ENCODE measurements at places on chromosomes 5 and 9.

GRCh38 chr5:8907168-8907868 lies 638.6 kb downstream of the SEMA5A start:
- no peak for DNase-seq

DNA sequence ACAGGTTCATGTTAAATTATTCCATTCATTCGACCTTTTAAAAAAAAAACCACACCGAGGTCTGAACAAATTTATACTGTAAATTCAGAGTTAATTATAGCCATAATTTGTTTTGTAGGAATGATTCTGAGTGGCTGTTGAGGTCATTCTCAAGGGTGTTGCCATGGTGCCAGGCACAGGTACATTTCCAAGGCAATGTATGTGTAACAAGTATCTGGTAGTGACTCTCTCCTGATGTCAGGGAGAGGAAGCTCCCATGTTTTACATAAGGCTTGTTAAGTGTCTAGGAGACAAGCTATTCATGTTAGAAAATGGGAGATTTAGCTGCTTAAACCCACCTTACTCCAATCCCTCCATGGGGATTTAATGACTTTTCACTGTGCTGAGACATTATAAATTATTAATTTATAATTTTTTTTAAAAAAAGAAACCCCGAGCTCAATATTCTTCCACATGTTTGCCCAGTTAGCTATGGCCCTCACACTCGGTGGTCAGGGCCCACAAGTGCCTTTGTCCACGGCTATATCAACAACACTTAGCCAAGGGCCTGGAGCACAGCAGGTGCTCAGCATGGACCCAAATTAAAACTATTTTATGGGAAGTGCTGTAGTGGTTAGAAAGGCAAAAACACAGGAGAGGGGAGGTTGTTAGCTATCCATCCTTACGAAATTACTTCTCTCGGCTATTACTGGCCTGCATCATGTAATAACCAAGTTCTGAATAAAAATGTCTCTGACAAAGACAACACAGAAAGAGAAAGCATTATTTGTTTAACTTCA lies 154.6 kb upstream of the GNA14 start:
- DNase-seq: no peak

- no peak for DNase-seq
Observed at GRCh38 chr5:59169081-59169767, 586.3 kb downstream of the RAB3C start.

- peak; percentile 34 for DNase-seq
Observed at GRCh38 chr9:131578731-131579504, 33.6 kb downstream of the PRRT1B start.

DNA sequence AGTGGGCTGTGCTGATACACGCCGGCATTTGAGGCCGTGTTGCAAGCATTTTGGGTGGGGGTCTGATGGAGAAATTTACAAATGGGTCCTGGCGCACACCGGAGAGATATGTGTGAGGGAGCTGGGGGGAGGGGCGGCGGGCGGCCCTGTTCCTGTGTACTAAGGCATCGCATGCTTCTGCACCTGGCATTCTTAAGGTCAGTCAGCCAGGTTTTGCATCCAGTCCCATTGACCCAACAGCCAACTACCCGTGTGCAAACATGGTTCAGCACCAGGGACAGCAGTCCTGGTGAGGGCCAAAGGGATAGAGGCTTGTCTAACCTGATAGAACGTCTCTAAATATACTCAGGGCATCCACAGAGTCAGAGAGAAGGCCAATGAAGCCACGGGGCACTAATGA lies 839 bp downstream of the GABRG2 start:
- DNase-seq: no peak

GRCh38 chr9:131292937-131293336 lies 3.4 kb downstream of the PLPP7 start:
- DNase-seq: no peak
